Tongue (tissue), 3 donors: ENCODE measurements at places on chromosomes 13 and 19.

DNA sequence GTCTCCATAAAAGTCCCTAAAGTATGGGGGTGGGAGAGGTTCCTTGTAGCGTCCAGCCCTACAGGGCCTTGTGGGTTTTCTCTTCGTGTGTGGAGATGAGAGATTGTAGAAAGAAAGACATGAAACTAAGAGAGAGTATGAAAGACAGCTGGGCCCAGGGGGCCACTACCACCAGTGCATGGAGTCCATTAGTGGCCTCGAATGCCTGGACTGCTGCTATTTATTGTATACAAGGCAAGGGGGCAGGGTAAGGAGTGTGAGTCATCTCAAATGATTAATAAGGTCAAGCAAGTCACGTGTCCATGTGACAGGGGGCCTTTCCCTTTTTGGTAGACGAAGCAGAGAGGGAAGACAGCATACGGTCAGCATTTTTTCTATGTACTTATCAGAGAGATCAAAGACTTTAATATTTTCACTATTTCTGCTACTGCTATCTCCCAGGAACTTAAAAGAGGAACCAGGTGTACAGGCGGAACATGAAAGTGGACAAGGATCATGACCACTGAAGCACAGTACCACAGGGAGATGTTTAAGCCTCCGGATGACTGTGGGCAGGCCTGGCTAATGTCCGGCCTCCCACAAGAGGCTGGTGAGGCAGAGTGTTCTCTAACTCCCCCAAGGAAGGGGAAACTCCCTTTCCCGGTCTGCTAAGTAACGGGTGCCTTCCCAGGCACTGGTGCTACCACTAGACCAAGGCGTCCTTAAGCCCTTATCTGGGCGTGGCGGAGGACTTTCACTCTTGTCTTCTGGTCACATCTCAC, 25.5 kb downstream of the FGF21 start:
- DNase-seq, result no peak

- no peak for DNase-seq
These were observed 85.7 kb downstream of the CYSLTR2 start for GRCh38 chr13:48739386-48739964.

DNA sequence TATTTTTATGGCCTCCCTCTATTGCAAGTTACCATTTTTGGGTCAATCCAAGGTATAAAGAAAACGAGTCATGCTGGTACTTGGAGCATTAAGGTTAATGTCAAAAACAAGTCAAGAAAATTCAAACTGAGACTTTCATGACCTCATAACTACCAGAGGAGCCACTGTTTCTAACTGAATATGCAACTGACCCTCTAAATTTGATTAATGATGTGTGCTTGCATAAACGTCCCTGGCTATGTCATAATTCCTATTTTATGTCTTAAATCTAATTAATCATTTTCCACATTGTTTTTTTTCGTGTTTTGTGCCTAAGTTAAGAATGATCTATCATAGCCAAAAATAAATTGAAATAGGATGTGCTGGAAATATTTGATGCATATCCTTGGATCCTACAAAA, 396.7 kb upstream of the GPC6 start:
- DNase-seq, result no peak

- DNase-seq, result peak; percentile 78
These were observed 87.6 kb upstream of the SLC15A1 start for GRCh38 chr13:98839856-98840769.

- no peak for DNase-seq
These were observed 167.1 kb downstream of the PCDH9 start for GRCh38 chr13:67063036-67063435.

DNA sequence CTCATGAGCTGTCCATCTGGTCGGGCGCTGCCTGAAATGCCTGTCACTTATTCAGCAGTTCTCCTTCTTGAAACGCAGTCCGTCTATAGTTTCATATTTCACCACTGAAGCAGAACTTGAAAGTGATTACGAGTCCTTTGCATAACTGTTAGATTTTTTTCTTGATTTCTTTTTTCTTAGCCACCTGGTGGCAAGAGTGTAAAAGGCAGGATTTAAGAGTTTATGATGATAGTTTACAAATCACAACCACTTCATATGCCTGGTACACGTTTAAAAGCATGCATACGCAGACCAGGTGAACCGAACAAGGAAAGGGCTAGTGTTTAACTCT, 45.8 kb downstream of the GGACT start:
- peak; percentile 62 for DNase-seq

- DNase-seq, result no peak
These were observed 634 bp upstream of the DIAPH3 start for GRCh38 chr13:60164234-60164889.

- peak; percentile 33 for DNase-seq
These were observed 347.8 kb downstream of the ZNF536 start for GRCh38 chr19:30719999-30720345.

DNA sequence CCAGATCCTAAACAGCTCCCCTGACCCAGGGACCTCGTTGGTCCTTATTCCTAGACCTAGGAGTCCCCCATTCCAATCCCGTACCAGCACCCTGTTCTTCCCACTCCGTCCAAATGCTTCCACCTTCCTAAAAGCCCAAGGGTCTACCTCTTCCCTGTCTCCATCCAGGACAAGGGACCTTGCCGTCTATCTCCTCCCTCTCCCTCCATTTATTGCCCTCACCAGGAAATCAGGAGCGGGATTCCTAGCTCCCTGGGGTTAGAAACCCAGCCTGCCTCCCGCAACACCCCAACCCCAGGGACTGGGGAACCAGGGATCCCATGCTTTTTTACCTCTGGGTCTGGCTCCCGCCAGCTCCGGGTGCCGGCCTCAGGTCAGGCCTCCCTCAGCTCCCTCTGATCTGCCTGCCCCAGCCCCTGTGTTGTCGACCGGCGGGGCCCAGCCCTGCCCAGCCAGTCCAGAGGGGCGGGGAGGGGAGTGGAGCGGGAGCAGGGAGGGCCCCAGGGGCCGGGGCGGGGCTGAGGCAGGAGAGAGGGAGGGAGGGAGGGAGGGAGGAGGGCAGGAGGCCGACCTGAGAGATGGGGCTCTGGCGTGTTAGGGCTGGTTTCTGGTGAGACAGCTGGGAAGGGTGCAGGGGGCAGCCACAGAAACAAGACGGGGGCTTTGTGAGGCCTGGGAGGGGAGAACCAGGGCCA, at the start of gene B3GNT8:
TSS of gene B3GNT8 (minus strand) at position 423 of the 695 bp plus-strand sequence. CDS start 596 bp downstream, outside the sequence.
- DNase-seq, result peak; percentile 84

GRCh38 chr19:53600217-53600616, 31.6 kb upstream of the DPRX start:
- no peak for DNase-seq

- peak; percentile 51 for DNase-seq
These were observed 47.4 kb upstream of the SERPINE3 start for GRCh38 chr13:51292000-51292565.

GRCh38 chr19:9786342-9786741, 17.8 kb upstream of the ZNF846 start:
- no peak for DNase-seq

DNA sequence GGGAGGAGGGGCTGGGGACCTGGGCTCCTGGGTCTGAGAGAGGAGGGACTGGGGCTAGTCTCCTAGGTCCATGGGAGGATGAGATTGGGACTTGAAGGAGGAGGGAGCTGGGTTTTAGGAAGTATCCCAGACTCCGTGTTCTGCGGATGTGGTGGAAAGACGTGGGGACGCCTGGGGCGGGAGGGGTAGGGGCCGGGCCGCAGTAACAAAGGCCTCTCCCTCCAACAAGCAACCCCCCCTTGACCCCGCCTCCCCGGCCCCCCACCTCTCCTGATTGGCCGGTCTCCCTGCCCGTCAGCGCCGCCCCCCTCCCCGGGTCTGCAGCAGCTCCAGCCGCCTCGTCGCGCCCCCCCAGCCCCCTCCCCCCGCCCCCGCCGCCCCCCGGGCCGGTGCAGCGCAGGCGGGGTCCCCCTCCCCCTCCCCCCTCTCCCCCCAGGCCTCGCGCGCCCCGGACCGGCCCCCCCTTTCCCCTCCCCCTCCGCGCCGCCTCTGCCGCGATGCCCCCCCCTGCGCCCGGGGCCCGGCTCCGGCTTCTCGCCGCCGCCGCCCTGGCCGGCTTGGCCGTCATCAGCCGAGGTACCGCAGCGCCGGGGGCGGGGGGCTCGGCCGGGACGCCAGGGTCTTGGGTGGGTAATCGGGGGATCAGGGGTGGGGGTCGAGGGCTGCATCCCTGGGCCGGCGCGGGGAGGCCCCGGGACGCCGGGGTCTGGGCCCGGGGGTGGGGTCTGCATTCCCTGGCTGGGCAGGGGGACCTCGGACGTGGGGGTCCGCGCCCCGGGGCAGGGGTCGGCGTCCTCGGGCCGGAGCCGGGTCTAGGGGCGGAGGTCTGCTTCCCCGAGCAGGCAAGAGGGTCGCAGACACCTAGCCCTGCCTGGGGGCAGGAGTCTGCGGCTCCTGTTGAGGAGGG, at the start of gene IGLON5:
TSS of gene IGLON5 (plus strand) at position 294 of the 907 bp plus-strand sequence. CDS start at position 498, 204 bp downstream.
- DNase-seq, result peak; percentile 29

DNA sequence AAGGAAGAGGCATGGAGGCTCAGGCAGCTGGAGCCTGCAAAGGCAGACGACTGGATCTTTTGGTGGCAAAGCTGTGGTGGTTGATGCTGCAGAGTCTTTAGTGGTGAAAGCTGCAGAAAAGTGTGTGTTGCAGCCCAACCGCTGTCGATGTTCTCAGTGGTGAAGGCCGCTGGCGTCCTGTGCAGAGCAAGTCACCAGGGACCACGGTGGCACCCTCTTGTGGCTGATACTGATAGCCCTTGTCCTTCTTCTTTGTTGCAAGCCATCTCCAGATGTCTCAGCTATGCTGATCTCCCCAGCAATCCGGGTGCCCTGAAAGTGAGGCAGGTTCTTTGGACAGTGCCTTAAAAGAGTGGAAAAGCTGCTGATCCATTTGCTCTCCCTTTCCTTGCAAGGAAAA, 610.9 kb upstream of the PCDH9 start:
- no peak for DNase-seq
